ENCODE measurements at places on chromosomes 4 and X.

GRCh38 chr4:14669371-14669770 lies 332.9 kb upstream of the CPEB2 start:
- DNase-seq = no peak

- DNase-seq = no peak
Observed at GRCh38 chr4:80646061-80646460, 310.5 kb downstream of the CFAP299 start.

- DNase-seq = no peak
Observed at GRCh38 chr4:89438102-89438831, 130.7 kb upstream of the GPRIN3 start.

DNA sequence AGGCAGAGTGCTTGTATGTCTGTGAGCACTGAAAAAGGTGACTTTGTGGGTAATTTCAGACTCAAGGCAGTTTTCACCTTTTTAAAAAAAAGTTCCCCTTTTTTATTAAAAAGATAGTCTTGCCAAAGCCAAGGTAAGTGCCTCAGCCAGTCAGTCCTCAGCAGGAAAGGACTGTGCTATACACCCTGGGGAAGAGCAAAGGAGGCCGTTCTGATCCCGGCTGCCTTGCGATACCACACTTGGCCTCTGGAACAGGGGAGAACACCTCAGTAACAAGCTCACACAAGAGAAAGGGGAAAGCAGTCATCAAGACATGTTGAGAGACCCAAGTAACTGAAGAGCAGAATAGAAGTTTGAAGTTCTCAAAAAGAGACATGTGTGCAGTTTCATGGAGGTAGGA lies 541.7 kb downstream of the BCOR start:
- DNase-seq = no peak

GRCh38 chr4:74660866-74661265 lies 133.5 kb downstream of the BTC start:
- no peak for DNase-seq

- DNase-seq = no peak
Observed at GRCh38 chr4:74095482-74095881, 3.5 kb downstream of the CXCL2 start.

- no peak for DNase-seq
Observed at GRCh38 chr4:140989944-140990343, 143.3 kb downstream of the RNF150 start.

GRCh38 chr4:74134500-74134852 lies 23.4 kb upstream of the MTHFD2L start:
- DNase-seq = no peak

- DNase-seq = no peak
Observed at GRCh38 chr4:88771883-88772450, 74.3 kb upstream of the NAP1L5 start.

Measured in substantia nigra (tissue), 51 donors.